ENCODE measurements at places on chromosomes 4 and X.
A peak's percentile ranks its signal among the peaks of the same experiment; 100 is the strongest.

DNA sequence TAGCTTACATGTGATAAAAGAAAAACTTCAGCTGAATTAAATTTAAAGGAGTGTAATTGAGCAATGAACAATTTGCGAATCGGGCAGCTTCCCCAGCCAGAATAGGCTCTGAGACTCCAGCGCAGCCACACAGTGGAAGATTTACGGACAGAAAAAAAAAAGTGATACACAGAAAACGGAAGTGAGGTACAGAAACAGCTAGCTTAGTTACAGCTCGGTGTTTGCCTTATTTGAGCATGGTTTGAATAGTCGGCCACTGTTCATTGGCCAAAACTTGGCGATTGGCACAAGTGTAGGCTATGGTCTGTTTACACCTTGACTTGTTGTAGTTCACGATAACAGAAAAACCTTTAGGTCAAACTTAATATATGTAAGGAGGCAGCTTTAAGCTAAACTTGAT is 16.7 kb upstream of the SUPT20HL1 start:
- DNase-seq = no peak

- DNase-seq = no peak
Observed at GRCh38 chrX:24961809-24962208, 54.0 kb downstream of the ARX start.

DNA sequence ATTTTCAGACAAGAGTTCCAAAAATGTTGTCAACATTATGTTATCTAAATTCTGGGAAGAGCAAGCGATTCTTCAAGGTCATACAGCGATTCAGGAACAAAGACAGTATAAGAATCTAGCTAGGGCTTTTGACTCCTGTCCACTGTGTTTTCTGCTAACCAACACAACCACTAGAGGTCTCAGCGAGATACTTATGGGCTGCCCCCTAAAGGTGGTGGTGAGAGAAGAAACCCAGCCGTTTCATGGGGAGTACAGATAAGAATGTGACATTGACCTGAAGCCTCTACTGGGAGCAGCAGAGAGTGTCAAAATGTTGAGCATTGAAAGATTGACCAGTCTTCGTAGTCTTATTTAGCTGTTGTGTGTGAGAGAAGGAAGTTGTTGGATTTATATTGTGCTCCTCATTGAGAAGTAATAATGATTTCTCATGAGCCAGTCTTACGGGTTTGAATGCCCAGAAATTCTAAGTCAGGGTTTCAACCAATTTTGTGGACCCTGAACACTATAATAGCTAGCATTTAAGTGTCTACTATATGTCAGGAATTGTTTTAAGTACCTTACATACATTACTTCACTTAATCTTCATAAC is 168.3 kb downstream of the SPRY1 start:
- peak; percentile 9 for DNase-seq

DNA sequence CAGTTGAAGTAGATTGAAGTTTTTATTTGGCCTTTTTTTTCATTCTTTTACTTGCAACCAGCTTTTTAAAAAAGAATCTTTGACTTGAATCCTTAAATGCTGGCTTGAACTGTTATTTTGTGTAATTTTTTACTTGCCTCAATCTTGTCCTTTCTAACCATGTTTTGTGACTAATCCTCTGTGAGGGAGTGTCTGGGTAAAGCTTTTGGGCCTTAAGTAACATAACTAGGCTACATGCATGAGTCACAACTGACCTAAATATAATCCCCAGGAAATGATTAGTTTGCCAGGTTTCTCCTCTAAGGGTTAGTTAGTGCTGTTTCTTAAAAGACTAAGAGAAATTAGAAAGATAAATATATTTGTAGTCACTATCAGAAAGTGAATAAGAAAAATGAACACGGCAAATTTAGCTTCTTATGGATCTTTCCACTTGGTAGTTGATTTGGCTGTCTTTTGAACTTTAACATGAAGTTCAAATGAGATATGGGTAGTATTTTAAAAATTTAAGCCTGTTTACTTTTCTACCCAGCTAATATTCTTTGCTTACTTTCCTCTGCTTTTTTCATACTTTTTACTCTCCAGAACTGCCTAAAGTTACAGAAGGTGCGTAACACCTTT is 13.0 kb downstream of the EXOC1 start:
- DNase-seq = no peak

- DNase-seq = peak; percentile 54
Observed at GRCh38 chr4:1130316-1131186, 17.2 kb upstream of the RNF212 start.

DNA sequence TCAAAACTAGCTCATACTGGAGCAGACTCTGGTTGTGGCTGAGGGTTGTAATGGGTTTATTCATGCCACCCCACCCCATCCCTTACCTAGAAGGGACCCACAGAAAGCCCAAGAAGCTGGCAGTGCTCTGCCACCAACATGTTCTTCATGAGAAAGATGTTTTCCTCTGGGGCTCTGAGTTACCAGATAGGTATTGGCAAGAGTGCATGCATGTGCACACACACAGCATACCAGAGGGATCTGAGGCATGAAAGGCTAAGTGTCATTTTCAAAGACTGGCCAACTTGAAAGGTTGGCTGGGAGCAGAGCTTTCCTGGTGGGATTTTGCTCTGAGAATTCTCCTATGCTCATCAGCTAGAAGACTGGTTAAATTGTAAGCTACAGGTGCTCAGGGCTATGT is 65.2 kb downstream of the PHOX2B start:
- no peak for DNase-seq

GRCh38 chr4:75726577-75726976 is 2.2 kb downstream of the USO1 start:
- DNase-seq = no peak

- no peak for DNase-seq
Observed at GRCh38 chr4:38185406-38186144, 225.4 kb downstream of the PTTG2 start.

DNA sequence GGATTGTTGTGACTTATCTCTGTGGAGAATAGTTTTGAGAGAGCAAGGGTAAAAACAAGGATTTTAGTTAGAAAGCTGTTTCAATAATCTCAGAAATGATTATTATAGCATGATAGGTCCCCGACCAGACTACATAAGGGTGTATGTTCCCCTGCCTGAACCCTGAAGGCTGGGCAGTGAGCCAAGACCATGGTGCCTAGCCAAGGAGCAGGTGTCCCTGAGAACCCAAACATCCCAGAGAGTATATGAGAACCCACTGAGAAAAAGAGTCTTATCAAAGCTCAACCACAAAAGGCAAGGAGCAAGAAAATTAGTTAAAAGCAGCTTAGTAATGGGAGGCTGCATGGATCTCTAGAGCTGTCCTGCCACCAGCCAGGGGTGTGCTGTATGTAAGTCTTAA is 94.9 kb upstream of the UNC5C start:
- no peak for DNase-seq

DNA sequence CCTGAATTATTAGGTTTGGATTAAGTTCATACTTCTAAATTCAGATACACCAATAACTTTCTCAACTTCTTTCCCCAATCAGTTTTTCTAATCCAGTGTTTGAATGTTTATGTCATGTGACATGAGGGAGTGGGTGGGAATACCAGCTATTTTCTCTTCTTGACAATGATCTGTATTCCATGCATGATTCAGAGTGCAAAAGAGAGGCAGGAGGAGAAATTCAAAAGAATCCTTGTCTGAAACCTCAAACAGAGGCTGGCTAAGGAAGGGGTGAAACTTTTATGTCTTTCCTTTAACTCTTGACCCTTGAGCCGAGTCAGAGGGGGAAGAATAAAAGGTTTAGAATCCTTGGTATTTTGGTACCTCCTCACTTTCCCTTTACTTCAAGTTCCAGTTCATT is 544.7 kb downstream of the SPRY1 start:
- DNase-seq = no peak

DNA sequence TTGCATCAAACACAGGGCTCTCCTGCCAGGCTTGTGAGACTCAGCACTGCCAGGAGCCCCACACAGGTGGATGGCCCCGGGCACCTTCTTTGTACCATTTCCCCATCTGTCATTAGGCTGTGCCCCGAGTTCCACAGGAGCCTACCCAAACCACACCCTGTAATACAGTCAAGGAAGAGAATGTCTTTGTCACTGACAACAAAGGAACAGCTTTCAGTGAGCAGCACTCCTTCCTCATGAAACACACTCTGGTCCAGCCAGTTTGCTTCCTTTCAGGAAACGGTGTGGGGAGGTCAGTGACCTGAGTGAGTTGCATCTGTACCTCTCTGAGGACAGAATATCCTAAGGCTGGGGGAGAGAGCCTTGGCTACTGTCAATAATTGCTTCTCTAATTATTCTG is 53.7 kb downstream of the LNX1 start:
- DNase-seq = no peak

DNA sequence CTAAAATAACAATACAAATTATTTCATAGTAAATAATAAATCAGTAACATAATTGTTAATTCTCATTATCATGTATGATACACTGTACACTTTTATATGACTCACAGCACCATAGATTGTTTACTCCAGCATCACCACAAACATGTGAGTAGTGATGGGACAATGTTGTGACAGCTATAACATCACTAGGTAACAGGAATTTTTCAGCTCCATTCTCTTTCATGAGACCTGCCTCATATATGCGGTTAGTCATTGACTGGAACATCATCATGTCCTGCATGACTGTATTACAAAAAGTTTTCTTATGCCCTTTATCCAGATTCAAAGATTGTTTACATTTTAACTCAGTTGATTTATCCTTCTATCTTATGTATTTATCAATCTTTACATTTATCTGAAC is 1530.0 kb downstream of the PCDH18 start:
- no peak for DNase-seq

DNA sequence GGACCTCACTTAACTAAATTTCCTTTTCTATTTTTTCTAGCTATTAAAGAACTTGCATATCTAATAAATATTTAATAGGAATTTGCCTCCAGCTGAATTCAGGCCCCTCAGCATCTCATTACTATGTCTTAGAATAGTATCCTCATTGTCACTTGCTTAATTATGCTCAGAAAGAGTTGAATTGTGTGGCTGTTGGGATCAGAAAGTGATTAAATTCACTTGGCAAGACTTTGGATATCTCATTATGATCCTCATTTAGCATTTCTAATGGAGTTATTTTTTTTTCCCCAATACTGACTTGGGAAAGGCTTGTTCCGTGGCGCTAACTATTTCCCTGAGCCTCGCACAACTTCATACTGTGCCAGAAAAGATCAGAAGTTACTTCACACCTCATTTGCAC is 158.8 kb downstream of the IDS start:
- no peak for DNase-seq

DNA sequence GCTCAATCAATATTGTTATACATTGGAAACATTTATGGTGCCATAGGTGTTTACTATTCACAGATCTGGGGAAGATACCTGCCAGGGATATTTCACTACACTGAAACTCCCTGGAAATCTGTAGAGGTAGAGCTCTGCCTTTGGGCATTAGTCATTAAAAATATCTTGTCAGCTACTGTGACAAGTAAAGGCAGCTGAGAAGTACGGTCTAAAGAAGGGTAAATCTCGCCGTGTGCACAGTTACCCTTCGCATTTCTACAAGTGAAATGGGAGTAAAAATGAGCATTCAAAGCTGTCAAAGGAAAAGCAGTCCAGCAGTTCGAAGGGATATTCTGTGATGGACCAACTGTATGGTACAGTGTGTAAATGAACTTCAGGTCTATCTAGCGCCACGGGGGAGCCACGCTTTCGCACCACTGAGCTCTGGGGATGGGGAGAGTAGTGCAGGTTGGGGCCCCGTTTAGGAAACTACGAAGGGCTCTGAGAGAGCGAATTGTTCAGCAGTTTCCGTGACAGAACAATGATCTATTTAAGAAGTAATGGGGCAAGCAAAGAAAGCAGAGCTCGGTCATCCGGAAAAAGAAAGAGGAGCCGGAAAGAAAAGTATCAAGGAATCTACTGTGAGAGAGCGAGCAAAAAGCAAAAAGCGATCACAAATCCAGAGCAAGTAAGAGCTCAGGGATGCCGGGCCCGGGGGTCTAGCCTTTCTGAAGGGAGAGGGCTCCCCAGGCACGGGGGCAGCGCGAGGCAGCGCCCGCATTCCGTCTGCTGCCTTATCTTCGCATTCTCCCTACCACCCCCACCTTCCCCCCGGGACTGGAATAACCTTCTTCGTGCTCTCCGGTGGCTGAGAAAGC is 646 bp downstream of the TIGD4 start:
- peak; percentile 10 for DNase-seq

DNA sequence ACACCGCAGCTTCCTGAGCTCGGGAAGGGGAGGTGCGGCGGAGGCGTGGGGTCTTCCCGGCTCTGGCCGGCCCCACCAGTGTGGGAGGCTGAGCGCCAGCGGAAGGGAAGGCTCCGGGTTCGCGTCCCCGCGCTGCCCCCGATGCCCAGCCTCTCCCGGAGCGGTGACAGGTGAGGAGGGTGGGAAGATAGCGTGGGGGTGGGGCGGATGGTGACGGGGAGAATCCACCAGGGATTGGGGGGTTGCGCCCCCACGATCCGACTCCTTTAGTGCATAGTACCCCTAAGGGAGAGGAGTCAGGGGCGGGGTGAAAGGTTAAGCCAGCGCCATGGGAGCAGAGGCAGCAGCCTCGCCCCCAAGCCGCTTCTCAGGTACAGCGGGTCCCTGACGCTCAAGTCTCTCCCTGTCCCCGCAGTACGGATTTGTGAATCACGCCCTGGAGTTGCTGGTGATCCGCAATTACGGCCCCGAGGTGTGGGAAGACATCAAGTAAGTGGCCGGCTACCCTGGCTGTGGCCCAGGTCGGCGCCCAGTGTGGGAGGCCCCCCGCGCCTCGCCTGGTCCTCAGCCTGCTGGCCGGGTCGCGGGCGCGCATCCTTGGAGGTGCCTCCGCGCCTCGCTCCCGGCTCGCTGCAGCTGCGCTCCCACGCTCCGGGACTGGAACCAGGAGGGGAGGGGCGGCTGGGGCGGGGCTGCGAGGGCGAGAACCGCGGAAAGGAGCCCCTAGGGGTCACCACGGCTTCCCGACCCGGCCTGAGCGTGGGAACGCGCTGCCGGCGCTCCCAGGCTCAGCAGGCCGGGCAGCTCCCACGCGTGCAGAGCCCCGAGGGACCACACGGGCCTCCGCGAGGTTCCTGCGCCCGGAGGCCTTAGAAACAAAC is 791 bp downstream of the GUCY1B1 start:
- DNase-seq = no peak

DNA sequence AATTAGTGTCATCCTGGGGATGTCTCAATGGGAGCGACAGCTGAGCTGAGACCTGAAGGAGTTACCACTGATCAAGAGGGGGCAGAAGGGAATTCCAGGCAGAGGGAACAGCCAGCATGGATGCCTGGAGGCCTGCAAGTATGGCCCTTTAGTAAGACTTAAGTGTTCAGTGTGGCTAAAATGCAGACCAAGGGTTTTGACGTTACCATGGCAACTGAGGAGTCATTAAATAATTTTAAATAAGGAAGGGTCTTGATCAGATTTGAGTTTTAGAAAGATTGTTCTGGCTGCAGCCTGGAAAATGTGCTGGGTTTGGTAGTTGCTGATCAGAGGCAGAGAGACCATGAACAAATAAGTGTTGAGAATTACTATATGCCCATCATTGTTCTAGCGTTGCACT is 285.5 kb downstream of the USP46 start:
- no peak for DNase-seq

GRCh38 chrX:67568769-67569168 is 24.9 kb downstream of the AR start:
- DNase-seq = no peak

DNA sequence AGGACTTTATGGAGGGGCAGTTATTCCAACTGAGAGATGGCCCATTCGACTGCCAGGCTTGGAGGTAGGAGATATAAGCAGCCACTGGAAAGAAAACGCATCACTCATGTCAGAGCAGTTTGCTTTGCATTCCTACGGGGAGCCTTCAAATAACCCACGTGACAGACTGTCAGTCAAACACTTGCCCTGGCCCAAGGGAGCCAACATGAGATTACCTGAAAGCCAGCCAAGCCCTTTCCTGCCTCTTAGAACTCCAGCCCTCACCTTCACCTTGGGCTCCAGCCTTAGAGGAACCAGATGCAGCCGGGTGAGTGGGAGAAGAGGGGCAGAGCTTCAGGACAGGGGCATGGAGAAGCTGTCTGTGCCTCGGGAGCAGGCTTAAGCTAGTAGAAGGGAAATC is 95.3 kb upstream of the CXCL13 start:
- no peak for DNase-seq

All from activated CD4-positive, alpha-beta T cell treated with anti-CD3 and anti-CD28 coated beads for 24 hours (primary cell).